Stimulated activated CD8-positive, alpha-beta memory T cell treated with anti-CD3 and anti-CD28 coated beads, Interleukin-2, amount 100 ng/mL, for 1 hour (primary cell): ENCODE measurements at places on chromosomes 5 and 9.

DNA sequence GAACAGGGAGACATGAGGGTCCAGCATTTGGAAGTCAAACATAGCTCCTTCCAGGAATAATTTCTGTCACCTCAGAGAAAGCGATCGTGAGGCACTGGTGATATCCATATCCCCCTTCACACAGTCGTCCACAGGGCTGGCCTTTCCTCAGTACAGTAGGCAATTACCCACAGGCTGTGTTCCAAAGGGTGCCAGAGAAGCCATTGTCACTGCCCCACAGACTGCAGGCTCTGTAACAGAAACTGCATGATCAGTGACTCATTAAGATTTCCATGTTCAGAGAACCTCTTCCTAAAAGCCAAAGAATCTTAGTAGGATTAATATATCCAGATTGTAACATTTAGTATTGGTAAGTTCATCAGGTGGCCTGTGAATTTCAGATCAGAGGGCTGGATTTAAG lies 127.6 kb downstream of the RPS23 start:
- DNase-seq: no peak

- DNase-seq: no peak
These were observed 4.2 kb downstream of the AK1 start for GRCh38 chr9:127873223-127873691.

DNA sequence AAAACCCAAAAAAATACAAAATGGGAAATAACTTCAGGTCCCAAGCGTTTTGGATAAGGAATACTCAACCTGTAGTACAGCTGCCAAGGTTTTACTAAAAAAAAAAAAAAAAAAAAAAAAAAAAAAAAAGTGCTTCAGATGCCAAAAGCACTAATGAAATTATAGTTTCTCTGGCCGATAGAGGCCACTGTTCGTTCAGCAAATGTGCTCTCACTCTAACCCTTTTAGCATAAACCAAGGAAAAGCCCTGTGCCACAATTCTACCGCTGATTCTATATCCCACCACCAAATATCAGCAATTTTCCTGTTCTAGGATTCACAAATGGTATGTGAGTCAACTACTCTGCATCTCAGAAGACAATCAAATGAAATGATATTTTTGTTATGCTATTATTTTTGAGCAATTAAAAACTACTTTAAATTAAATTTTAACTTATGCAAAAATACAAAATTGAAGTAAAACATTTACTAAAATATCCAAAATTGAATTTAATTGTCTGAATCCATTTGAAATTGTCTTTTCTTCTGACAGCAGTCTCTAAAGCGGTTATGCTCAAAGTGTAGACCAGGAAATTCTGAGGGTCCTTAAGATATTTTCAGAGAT lies 79.8 kb downstream of the RICTOR start:
- DNase-seq: no peak

GRCh38 chr9:86020731-86021130 lies 78.6 kb downstream of the GOLM1 start:
- DNase-seq: no peak

DNA sequence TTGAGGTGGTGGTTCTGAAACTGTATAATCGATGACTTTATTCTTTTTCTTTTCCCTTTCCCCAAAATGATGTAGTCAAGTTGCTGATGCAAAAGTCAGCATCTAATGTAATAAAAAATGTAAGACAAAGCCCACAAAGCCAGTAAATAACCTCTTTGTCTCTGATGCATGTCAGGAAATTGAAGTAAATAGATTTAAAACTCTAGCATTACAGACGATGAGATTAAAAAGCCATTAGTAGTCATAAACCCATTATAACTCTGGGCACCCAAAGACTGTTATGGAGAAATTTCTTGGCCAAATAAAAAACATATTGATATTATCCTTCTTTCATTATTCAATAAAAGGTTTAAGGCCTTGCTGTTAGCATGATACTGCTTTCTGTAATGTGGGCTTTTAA lies 548.7 kb downstream of the TUSC1 start:
- DNase-seq: no peak

GRCh38 chr9:105697871-105698270 lies 3.5 kb downstream of the TMEM38B start:
- no peak for DNase-seq

DNA sequence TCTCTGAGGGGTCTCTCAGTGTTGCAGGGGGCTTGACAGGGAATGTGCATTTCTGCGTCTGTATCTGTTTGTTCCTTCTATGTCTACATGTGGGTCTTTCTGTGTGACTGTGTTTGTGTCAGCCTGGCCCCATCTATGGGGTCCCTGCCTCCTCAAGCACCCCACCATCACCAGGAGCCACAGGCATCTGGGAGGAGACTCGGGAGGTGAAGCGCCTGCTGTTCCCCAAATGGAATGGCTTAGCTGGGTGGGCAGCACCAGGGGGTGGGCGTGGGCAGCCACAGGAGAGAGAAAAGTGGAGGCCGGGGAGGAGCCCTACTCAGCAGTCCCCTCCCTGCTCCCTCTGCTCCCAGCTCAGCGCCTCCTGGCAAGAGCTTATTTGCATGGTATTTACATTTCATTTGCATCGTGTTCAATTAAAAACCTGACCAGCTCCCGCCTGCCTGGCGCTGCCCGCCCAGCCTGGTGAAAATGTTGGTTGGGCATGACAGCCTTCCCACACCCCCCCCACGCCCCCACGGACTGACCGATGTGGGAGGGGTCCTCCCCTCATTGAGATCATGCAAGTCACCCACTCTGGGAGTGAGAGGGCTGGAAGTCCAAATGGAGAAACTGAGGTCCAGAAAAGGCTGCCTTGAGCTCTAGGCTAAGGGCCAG lies 50.5 kb downstream of the CXXC5 start:
- no peak for DNase-seq

DNA sequence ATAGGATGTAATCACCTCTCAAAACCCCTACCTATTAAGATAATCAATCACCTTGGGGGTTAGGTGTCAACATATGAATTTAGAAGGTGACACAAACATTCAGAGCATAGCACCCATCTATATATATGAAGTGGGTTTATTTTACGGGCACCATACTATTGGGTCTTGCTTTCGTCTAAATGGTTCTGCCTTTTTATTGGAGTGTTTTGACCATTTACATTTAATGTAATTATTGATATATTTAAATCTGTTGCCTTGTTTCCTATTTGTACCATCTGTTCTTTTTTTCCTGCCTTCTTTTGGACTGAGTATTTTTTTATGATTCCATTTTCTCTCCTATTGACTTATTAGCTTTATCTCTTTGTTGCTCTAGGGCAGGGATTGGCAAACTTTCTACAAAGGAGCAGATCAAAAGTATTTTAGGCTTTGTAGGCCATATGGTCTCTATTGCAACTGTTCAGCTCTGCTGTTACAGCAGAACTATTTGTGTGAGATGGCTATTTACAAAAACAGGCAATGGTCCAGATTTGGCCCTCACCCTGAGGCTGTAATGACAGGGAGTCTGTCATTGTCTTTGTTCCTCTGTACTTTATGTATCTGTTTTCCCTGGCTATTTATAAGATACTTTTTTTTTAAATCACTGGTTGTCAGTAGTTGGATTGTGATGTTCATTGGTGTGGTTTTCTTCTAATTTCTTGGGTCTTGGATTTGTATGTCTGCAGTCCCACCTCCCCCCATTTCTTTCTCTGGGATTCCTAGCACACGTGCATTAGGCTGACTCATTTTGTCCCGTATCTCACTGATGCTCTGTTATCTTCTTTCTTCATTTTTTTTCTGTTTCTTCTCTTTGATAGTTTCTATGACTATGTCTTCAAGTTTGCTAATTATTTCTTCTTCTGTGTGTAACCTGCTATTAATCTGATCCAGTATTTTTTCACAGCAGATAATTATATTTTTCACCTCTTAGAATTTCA lies 127.1 kb downstream of the DAB2IP start:
- no peak for DNase-seq
